ENCODE measurements at places on chromosomes 3 and 15.

GRCh38 chr3:152245498-152246170 lies 23.1 kb upstream of the MBNL1 start:
- DNase-seq = no peak

DNA sequence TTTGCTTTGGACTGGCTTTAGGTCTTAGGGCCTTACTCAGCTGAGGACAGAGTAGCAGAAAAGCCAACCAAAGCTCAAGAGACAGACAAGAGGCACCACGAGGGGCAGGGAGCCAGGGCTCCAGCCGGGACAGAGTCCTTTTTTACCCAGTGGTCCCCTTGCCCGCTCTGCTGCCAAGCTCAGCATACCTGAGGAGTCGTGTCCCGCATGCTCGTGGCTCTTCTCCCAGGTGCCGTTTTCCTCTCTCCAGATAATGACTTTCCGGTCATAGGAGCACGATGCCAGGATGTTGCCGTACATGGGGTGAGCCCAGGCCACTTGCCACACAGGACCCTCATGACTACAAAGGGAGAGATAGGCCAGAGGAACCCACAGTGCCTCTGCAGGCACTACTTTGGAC lies 8.5 kb downstream of the SEC13 start:
- DNase-seq = no peak

DNA sequence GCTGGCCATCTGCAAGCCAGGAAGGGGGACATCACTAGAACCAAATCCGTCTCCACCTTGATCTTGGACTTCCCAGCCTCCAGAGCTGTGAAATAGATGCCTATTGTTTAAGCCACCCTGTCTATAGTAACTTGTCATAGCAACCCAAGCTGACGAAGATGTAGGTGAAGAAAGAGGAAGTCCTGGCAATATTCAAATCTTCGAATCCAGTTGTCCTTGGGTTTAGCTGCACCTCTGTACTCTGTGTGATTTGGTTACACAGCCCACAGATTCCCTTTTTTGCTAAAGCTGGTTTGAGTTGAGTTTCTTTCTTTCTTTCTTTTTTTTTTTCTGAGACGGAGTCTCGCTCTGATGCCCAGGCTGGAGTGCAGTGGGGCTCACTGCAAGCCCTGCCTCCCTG lies 68.0 kb upstream of the XCR1 start:
- DNase-seq = no peak

- no peak for DNase-seq
Measured at GRCh38 chr15:42144841-42145375, 11.5 kb downstream of the PLA2G4F start.

DNA sequence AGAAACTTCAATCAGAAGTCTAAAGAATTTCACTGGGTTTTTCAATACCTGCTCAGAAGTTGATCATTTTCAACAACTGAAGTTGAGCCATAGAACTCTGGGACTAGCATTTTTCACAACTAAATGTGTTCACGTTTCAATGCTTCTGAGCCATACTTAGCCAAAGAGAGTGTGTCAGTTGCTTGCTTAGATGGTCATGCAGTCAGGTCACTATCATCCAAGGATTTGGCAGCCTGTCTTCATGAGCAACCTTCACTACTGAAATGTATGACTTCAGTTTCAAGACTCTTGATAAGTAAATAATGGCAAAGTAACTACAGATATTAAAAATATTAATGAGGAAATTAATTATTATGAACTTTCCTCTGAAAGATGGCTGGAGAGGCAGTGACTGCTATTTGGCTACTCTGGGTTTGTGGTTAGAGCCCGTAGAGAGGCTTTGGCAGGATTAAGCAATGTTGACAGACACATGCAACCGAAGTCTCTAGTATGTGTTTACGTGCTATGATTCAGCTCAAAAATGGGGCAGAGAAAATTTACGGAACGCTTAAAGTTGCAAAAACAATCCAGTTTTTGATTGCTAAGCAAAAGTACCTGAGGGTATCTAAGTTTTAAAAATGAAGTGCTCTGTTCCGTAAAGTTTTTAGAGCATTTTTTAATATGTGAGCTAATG lies 133.8 kb downstream of the GMNC start:
- DNase-seq = no peak

DNA sequence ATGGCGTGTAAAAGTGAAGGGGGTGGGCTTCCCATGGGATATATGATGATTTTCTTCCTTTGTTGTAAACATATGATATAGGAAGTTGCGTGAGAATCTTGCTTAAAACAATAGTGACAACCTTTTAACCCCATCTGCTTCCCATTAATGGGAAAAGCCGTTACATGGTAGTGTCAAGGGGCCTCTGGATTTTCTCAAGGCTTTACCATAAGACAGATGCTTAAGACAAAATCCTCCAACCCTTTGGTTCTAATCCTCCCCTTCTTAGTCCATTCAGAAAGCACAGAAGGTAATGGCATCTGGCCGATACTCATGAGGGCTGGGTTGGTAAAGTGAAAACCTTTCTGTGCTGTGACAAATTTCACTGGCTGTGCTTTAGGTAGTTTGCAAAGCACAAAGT lies 25.0 kb downstream of the DPH3 start:
- DNase-seq = no peak

DNA sequence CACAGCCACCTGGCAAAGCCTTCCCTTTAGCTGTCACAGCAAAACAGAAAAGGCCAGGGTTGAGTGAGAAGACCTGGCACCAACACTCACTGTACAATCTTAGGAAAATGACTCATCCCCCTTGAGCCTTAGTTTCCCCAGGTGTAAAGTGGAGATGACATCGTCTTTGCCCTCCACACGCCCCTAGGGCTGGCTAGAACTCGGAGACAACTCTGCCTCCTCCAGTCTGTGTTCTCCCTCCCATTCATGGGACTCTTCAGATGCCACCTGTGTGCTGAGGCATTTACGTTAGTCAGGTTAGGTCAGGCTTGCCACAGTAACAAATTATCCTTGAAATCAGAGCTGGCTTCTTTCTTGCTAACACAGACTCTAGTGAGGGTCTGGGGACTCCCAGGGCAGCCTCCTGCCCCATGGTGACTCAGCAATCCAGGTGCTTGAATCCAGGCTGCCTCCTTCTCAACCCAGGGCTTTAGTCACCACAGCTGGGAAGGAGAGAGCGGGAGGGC lies 252.6 kb downstream of the PLCL2 start:
- DNase-seq = no peak

- DNase-seq = no peak
Measured at GRCh38 chr15:36960179-36960946, 140.0 kb downstream of the MEIS2 start.

GRCh38 chr3:36923523-36923943 lies 21.3 kb downstream of the TRANK1 start:
- DNase-seq = no peak

DNA sequence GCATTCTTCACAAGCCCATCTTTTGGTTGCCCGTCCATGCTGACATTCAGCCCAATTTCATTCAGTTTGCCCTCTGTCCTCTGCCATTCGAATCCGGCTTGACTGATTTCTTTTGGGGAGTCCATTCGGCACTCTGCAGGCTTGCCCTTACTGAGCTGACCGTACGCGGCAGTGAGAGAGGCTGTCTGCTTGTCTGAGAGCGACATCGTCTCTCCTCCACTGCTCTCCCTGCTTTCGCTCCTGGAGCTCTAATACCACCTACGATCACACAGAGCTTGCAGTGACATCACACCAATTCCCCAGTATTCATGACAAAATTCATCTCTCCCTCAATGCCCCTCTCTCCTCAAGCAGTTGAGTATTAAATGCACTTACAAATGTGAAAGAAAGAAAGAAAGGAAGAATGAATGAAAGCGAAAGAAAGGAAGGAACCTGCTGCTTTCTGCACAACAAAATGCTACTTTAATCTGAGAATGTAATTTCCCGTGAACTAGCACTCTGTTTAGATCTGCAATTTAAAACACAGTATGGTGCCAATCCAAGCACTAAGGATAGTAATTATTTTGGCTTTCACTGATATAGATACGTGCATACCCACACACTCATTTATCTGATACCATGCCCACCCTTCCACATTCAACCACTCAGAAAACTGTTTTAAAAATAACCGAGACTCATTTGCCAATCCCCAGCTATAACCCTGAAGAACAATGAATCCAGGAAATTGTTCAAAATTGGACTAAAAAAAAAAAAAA lies 89.5 kb downstream of the DHX30 start:
- no peak for DNase-seq

All from NCI-H1694 treated with DMSO at 0.1 percent for 48 hours (cell line).